ENCODE measurements at places on chromosomes 12 and 14.

- DNase-seq: no peak
Measured at GRCh38 chr12:39012870-39013269, 107.5 kb upstream of the CPNE8 start.

GRCh38 chr12:86257134-86257533 is 943 bp upstream of the MGAT4C start:
- DNase-seq: no peak

DNA sequence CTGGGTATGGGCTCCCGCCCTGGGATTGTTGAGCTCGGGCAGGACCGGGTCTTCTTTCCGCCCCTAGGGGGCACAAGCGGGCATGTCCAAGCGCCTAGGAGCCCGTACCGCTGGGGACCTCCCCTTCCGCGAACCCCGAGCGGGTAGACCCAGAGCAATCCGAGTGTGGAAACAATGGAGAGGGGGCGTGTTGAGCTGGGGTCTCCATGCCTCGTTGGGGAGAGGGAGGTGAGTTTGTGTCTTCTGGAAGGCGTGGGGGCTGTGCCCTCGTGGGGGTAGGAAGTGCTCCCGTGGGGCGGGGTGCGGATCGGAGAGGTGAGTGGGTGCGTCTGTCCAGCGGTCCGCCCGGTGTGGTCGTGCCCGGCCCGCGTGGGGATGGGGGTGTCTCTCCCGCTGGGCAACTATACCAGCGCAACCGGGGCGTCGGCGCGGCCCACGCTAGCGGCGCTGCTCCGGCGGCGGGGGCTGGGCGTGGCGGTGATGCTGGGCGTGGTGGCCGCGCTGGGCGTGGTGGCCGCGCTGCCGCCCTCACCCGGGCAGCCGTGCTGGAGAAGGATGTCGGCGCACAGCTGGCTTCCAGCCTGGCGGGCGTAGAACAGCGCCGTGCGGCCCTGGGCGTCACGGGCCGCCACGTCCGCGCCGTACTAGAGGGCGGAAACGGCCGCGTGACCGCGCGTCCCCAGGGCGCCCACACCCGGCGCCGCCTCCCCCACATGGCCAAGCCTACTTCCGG is 12.2 kb downstream of the AGAP2 start:
- no peak for DNase-seq

- no peak for DNase-seq
Measured at GRCh38 chr14:76261371-76261811, 109.7 kb downstream of the GPATCH2L start.

DNA sequence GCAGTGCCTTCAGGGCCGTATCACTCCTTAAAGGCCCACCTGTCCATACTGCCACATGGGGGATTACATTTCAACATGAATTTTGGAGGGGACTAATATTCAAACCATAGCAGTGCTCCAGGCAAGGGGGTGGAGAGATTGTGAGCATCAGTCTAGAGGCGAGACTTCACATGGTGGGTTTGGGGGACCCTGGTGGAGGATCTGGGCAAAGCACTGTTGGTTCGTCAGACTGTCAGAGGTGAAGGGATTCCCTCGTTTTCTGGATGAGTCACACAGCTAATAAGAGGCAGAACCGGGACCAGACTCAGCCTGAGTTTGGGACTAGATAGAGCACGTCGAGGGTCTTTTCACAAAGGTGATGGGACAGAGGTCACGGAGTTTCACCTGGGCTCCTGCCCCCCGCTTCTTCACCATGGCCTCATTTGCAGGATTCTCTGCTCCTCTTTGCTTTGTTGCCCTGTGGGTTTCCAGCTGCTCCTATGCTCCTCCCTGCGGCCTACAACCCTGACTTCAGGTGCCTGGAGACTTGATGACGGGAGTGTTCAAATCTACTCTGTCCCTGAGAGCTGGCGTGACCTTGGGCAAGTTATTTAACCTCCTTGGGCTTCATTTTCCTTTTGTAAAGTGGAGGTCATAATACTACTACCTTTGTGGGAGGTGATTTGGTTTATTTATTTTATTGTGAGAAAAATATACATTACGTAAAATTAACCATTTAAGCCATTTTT is 41.5 kb downstream of the TEAD4 start:
- DNase-seq: peak; percentile 56

DNA sequence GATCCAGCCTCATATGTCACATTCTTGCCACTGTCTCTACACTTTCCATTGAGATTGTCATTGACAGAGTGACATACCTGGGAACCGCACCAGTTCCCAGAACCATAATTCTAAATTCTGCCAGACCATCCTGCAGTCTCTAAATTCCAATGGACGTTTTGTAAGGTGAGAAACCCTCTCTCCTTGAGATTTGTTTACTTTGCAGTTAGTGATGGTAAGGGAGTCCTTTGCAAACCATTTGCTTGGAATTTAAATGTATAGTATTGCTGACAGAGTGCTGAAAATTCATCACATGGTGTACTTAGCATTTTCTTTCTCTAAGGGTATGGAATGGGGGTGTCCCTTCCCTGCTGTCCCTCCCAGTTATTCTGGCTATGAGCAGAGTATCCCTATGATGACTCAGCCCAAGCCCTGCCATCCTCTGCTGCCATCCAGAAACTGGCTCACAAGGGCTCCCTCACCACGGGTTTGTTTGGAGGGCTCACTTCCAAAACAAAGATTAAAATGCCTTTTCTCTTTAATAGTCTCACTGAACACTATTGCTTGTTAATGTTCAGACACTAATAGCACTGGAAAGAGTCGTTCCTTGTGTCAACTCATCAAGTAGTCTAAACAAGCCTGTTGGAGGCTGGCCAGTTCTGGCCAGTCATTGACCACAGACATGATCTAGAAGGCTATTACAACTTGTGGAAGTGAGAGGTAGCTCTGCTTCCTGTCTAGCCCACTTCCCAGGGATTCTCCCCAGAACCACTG is 129.0 kb upstream of the HMGA2 start:
- DNase-seq: no peak

GRCh38 chr14:98174041-98174440 is 1098.0 kb downstream of the BCL11B start:
- no peak for DNase-seq

DNA sequence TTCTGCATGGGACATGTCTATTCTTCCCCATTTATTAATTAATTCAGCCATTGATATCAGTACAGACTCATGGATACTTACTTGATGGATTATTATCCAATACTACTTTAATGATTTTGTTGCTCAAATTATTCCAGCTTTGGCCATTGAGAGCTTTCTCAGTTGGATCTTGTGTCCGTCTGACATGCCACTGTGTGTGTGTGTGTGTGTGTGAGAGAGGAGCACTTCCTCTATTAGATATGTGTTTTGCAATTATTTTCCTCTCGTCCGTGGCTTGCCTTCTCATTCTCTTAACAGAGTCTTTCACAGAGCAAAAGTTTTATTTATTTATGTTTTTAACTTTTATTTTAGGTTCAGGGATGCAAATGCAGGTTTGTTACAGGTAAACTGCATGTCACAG is 194.2 kb downstream of the ADGRD1 start:
- DNase-seq: no peak

DNA sequence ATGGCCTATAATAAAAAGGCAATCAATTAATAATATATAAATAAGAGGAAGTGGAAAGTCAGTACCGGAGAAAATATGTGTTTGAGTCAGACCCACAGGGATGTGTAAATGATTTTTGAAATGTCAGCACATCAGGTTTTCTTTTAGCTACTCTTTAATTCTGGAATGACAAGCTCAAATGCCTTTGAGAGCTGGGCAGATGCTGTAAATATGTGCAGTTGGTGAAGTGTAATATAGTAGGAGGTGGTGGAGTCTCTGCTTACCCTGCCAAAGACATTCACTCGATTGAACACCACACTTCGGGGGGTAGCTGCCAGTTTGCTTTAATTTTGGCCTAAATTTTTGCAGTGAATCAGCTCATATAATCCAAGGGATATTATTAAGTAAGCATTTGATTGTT is 93.0 kb downstream of the PLEKHA5 start:
- DNase-seq: no peak

- DNase-seq: peak; percentile 72
Measured at GRCh38 chr12:131642101-131642540, 68.8 kb upstream of the SFSWAP start.

GRCh38 chr14:47252802-47253201 is 422.6 kb downstream of the MDGA2 start:
- DNase-seq: no peak

DNA sequence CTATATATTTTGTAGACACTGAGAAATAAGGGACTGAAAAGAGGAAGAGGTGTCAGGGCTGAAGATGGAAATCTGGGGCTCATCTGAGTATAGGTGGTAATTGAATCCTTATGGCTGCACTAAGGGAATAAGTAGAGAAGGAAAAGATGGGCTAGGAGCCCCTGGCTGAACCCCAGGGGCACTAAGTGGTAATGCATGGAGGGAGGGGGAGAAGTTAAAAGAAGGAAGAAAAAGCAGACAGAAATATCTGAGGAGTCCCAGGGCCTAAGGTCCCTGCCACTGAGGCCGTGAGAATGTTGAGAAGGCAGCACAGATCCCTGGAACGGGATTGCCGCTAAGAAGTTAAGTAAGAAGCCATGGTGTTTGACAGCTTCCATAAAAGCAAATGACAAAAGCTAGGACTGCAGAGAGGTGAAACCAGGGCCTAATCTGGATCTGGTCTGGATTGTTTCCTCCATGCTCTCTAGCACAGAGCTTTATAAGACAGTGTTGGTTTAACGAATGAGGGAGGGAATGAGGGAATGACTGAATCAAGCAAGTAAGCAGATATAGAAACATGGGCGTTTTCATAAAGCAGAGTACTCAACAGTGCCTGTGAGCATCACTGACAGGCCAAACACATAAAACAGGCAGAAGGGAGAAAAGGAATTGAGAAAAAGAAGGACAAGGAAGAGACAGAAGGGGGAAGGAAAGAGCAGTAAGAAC is 92.9 kb downstream of the HMGA2 start:
- DNase-seq: peak; percentile 20

DNA sequence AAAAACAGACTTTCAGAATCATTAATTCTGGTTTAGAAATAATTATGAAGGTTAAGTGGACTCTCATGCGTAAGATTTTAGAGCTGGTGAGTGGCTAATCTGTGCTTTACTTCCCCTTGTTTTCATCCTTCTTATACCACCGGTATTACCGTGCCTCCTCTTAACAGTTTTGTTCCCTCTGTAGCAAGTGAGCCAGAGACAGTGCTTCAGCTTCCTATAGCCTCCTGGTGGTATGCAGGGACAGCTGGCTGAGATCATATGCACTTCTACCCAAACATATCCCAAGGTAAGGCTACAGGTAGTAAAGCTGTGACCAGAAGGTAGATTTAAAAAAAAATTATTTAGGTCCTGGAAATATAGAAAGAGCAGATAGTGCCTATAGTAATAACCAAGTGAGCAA is 55.2 kb downstream of the PDE3A start:
- no peak for DNase-seq

DNA sequence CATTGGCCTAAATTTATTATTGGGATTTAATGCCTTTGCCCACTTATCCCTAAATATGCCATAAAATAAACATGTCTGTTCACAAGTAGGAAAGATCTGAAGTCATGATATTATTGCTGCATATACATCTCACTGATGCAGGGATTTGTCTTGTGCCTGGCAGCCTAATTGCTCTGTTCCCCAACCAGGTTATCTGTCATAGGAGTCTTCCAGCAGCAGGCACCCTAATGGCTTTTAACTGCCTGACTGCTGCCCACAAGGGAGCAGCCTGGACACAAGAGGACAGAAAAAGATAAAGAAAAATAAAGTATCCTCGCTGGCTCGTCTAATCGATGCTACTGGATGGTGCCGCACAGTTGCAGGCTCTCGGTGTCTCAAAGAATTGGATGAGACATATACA is 337.6 kb upstream of the FAR2 start:
- DNase-seq: no peak

GRCh38 chr14:69048456-69048855 is 69.4 kb upstream of the ACTN1 start:
- DNase-seq: no peak

DNA sequence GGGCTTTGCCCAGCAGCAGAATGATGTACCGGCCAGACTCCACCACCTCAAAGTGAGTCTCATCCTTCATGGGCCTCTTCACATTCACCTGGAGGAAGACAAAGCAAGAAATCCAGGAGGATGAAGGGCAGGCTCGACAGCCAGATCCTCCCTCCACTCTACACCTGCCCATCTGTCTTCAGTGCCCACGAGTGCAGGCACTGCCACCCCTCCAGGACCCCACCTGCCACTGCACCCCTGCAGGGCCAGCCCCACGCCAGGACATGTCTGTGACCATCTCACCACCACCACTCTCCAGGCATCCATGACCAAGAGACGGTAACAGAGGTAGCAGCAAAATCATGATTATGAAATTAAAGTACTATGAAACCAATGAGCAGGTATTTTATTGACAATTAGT is 84.3 kb upstream of the ANO2 start:
- DNase-seq: no peak

DNA sequence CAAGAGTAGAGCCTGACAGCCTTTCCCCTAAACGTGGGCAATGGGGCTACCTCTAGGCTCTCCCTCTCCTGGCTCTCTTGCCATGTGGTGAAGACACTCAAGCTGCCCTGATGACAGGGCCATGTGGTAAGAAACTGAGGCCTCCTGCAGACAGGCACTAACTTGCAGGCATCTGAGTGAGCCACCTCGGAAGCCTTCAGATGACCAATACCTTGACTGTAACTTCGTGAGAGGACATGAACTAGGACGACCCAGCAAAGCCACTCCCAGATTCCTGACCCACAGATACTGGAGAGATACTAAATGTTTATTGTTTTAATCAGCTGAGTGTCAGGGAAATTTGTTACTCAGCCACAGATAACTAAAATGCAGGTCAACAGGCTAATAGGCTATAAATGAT is 96.4 kb downstream of the EFCAB11 start:
- DNase-seq: no peak

DNA sequence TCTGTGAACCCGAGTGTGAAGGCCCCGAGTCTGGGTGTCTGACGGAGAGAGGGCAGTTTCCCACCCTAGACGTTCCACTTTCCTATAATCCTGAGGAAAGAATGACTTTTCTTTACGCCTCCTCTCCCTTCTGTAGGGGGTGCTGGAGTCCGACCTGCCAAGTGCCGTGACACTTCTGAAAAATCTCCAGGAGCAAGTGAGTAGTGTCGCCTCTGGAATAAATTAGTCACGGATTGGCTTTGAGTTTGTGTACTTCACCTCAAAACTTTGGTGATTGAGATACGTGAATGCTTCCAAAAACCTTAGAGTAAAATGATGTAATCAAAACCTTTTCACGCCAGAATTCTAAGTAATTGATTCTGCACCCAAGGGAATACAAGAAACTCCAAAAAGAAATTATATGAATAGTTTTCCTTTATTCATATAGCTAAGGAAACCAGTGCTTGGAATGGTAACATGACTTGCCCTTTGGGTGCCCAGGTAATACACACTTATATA is 452 bp downstream of the NGDN start:
- no peak for DNase-seq

- DNase-seq: no peak
Measured at GRCh38 chr14:103522649-103523574, at the start of gene CKB. Gene CKB (minus strand): TSS chr14:103522830. CDS start chr14:103522493, 337 bp downstream.

- no peak for DNase-seq
Measured at GRCh38 chr12:92432724-92433441, 269.9 kb upstream of the PLEKHG7 start.

DNA sequence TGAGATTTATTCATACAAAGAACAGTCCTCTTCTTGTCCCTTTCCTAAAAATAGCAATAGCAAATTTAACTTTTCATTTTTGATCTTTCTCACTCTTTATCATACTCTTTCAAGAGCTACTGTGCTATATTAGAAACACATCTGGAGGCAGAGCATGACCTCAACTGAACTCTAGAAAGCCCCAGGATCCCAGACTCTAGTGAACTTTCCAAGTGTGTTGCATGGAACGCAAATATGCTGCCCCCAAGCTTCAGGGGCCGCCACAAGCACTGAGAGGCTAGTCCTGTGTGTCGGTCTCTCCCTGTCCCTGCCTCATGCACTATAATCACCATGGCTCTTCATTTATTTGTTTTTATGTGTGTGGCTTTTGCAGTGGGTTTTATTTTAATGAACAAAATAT is 38.7 kb upstream of the ZNF641 start:
- DNase-seq: no peak
